ENCODE measurements at places on chromosomes 12 and 14.

- no peak for DNase-seq
Measured at GRCh38 chr14:103892247-103892646, 36.0 kb upstream of the TDRD9 start.

DNA sequence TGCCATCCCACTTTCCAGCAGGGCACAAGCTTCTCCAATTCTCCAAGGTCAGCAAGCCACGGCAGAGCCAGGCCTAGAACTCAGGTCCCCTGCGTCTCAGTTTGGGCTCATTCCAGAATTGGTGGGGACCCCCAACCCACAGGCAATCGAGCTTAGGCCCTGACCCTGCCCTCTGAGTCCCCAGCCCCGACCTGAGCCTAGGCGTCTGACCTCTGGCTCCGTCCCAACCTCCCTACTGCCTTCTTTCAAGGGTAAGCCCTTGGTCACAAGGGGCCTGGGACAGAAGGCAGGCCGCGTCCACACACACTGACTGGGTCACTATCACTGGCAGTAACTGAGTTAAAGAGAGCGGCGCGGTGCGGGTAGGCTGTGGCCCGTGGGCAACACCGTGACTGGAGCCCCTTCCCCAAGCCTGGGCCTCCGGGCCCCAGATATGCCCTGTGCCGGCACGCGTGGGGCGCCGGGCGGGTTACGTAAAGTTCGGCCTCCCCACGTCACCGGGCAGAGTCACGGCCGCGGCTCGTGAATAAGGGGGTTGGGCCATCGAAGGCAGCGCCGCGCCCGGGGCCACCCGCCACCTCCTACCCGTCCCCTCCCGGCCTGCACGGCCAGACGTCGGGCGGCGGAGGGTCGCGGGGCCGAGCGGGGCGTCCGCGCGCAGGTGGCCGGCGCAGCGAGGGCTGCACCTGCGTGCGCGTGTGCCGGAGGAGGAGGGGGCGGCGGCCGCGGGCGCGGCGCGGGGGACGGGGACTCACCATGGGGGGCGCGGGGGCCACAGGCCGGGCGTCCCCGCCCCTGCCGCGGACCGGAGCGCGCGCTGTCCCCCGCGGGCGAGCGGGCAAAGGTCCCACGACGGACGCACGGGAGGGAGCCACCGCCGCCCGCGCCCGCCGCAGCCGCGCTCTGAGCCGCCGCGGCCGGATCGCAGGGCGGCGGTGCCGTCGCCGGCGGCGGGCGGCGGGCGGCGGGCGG is 516 bp downstream of the ANKRD9 start:
- DNase-seq = no peak

DNA sequence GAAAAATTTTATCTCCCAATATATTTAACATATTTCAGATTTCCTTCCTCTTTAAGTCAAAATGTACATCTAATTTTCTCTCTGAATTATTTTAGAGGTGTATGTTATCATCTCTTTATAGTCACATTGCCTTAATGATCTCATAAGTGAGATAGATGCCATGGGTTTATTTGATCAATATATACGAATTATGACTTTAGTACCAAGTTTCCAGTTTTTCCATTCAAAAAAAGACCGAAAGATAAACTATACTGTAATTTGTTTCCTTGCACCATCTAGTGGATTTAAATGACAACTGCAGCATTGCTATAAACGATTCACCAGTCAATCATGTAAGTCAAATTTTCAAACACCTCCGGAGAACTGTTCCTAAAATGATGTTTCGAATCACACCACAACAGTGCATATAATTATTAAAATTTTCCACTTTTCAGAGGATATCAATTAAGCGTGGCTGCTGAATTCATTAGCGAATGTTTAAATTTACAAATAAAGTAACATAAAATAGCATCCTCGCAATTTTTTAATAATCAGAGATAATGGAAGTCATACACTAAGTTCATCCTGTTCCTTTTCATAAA is 419 bp upstream of the ATXN7L3B start:
- peak; percentile 99 for DNase-seq

- no peak for DNase-seq
Measured at GRCh38 chr12:116236976-116237375, 40.5 kb downstream of the MED13L start.

GRCh38 chr12:114319422-114319821 is 86.5 kb downstream of the TBX5 start:
- DNase-seq = no peak

GRCh38 chr12:90245391-90245790 is 536.8 kb upstream of the ATP2B1 start:
- no peak for DNase-seq

GRCh38 chr14:68603533-68604360 is 189.1 kb downstream of the ZFP36L1 start:
- DNase-seq = no peak

- DNase-seq = no peak
Measured at GRCh38 chr14:56953884-56954283, 143.6 kb upstream of the OTX2 start.

DNA sequence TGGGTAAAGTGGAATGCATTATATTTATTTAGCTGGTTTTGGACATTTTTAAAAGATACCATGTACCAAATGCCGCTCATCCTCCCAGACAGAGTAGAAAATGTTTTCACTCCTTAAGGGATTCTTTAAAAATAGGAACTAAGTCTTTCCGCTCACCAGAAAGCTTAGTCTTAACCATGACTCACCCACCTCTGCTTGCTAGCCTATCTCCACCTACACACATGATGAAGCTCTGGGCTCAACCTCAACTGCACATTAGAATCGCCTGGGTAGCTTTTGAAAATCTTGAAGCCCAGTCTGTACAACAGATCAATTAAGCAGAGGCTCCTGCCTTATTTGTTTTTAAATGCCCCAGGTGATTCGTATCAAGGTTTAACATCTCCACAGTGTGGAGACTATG is 260.5 kb downstream of the NEDD1 start:
- no peak for DNase-seq

- no peak for DNase-seq
Measured at GRCh38 chr12:53683494-53683893, 7.6 kb upstream of the ATP5MC2 start.

- DNase-seq = no peak
Measured at GRCh38 chr12:52389313-52390207, 4.1 kb upstream of the KRT84 start.

GRCh38 chr12:24896171-24896570 is 52.7 kb downstream of the BCAT1 start:
- no peak for DNase-seq

DNA sequence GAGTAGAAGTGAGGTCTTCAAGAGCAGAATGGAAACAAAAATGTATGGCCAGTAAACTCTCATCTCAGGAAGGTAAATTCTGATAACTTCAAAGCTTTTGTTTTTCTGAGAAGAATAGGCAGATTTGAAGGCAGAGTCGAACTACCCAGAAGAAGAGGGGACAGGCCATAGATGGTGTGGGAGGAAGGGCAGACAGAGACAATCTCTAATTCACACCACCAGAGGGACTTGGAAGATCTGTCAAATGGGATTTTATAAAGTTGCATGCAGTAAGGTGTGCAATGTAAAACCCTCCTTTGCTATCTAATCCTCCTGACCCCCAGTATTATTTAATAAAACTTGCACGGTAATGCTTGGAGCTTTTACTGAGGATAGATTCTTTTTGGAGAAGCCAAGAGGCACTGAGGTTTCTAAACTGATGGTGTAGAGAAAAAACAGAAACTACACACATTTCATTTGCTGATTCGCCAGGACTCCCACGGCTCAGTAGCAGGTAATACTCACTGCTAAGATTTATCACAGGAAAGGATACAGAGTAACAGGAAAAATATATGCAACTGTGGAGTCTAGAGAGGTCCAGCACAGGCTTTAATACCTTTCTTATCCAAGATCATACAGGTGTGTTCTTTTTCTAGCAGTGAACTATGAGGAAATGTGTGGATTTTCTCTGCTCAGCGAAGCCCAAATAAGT is 18.3 kb downstream of the SLC38A2 start:
- DNase-seq = no peak

DNA sequence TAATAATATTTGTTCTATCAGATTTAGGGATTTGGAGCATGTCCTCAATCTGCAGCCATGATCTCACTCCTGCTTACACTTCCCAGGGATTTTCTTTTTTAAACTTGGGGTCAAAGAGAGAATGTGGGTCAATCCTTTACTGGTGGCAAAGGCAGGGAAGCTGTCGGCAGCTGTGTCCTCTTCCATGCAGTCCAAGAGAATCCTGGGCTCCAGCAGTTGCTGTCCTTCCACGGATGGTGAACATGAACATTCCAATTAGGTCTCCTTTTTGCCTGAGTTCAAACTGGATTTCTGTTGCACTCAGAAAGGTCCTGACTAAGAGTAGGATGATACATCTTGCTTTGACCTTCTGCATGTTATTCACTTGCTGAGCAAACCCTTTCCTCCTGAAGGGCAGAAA is 73.9 kb downstream of the ARL6IP4 start:
- no peak for DNase-seq

DNA sequence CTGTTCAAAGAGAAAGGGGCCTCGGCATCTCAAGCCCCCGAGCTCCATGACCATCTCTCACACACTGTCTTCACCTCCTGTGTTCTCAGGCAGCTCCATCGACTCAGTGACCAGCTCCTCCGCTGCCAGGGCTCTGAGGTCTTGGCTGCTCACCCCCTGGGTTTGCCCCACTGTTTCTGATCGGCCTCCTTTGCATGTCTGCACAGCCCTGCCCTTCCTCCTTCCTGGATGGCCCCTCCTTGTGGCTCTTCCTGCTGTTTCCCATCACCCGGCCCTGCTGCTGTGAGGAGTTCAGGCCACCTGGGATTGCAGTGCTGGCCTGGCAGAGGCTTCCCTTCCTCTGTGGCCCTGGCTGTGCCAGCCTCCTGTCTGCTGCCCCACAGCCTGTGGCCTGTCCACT is 38.1 kb upstream of the PIWIL1 start:
- no peak for DNase-seq

- no peak for DNase-seq
Measured at GRCh38 chr14:29847056-29847380, 80.6 kb downstream of the PRKD1 start.

DNA sequence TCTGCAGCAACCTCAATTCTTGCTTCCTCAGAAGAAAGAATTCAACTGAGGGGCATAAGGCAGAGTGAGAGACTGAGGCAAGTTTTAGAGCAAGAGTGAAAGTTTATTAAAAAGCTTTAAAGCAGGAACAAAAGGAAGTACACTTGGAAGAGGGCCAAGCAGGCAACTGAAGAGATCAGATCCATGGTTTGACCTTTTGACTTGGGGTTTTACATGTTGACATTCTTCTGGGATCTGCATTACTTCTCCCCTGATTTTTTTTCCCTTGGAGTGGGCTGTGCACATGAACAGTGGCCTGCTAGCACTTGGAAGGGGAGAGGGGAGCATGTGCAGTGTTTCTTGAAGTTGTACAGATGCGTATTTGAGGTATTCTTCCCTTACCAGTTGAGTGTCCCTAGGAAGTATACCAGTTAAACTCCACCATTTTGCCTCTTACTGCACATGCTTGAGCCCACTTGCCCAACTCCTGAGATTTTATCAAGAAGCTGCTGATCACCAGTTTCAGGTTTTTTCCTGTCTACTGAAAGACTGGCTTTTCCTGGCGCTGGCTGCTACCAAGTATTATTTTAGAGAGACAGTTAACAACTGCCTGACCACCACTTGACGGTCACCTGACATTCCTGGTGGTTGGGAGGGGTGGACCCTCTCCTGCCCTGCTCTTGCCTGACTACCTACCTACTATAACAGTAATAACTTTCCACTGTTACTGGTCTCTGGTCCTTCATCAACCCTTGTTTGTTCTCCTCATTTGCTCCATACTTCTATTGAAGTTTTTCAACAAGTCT is 26.0 kb upstream of the TMTC2 start:
- no peak for DNase-seq

DNA sequence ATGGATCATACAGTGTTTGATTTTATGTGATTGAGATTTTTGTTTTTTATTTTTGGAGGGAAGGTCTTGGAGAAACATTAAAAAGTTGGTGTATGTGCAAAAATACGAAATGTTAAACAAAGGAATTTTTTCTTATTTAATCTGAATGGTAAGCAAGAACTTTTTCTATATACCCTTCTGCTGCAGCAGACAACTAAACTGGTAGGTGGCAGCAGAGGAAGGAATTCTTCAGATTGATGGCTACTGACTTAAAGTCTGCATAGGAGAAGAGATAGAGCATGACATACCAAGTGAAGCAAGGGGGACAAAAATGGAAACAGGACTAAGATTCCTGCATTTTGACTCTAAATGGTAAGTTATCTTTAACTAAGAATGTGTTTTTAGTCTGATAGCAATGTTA is 42.0 kb upstream of the A2ML1 start:
- DNase-seq = no peak

DNA sequence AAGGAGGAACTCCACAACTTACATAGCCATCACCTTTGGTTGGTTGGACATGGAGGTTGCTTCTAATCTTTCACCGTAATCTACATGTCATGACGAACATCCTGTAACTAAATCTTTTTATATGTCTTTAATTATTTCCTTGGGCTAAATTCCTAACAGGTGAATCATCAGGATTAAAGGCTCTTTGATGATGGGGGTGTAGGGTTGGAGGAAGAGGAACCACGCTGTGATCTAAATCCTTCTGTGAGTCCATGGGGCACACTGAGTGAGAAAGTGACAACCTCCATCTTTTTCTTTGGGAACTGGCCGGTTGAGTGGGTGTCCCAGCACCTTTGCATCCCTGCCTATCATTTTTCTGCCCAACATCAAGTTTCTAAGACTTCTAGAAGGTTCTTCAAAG is 31.1 kb upstream of the MAP1LC3B2 start:
- DNase-seq = no peak

DNA sequence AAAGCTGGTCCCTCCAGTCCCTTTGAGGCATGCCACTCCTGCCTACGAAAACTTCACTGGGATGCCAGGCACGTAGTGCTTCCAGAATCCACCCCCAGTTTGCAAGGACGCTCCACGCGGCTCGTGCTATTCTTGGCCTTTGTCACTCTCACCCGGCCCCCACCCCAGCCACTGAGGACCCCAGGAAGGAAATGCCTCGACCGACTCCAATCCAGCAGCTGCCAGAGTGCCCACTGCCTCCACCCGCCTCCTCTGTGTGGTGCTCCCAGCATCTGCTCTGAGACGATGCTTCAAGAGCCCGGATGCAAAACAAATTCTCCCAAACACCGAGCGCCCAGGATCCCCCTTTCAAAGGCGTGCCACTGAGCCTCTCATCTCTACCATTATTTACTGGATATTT is 123.9 kb downstream of the RFLNA start:
- no peak for DNase-seq

DNA sequence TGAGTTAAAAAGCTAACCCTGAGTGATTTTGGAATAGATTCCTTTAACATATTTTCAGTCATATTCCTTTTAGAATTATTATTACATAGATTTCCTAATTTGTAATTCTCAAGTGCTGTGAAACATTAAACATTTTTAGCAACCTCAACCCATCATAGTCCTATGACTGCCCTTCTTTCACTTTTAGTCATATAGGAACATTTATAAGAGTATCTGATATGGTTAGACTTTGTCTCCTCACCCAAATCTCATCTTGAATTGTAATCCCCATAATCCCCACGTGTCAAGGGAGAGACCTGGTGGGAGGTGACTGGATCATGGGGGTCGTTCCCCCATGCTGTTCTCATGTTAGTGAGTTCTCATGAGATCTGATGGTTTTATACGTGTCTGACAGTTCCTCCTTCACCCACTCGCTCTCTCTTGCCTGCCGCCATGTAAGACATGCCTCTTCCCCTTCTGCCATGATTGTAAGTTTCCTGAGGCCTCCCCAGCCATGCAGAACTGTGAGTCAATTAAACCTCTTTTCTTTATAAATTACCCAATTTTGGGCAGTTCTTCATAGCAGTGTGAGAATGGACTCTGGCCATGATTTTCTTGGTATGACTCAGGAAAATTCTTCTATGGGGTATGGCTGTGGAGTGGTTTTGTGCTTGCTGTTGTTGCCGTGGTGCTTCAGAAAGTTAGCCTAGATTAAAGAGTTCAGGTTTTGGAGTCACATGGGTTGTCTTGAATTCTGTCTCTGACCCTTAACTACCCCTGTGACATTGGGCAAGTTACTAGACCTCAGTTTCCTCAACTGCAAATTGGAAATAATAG is 83.9 kb downstream of the FUT8 start:
- DNase-seq = no peak
